NCI-H774 (cell line): ENCODE measurements at places on chromosomes 1 and 21.

DNA sequence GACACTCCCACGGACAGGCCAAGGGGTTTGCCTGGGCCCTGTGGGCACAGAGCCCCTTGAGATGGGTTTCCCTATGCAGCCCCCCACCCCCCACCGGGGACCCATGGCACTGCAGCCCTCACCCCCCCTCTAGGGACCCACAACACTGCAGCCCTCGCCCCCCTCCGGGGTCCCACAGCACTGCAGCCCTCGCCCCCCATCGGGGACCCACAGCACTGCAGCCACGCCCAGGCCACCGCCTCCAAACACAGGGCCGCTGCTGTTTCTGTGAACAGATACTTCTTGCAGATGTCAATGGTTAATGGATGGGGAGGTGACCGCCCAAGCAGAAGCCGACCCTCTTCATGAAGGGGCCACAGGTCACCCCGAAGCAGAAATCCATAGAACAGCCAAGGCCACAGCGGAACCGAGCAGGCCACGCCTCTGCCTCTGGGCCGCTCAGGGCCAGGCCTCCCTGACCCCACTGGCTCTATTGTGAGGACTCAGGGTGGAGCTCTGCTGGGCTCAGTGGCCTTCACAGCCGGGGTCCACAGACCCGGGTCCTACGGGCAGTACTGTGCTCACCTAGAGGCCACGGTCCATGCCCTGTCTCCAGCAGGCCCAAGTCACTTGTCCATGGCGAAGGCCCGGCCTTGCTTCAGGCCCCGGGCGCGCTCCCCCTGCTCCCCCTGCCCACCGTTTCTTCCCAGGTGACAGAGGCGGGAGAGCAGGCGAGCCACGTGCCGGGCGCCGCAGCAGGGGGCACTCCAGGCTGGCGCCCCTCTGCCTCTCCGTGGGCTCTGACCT lies 4.1 kb upstream of the POFUT2 start:
- no peak for DNase-seq

DNA sequence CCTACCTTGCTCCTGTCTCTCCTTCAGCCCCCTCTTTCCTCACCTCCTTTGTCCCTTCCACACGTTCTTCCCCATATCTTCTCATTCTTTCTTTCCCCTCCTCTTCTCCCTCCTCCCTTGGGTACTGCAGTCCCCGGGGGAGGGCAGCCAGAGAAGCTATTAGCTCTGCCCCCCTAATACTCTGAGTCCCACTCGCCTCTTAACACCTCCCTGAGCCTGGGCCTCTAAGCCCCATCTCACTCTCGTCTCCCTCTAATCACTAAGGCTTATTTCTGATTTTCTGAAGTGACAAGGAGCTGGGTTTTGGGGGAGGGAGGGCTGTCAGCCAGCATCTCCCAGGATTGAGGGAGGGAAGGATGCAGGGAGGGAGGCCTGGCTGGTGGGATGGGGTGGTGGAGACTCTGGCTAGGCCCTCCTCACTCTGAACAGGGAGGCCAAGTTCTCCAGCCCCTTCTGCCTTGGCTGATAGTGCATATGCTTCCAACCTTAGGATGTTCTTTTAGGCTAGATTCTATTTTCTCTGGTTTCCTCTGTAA lies 25.6 kb upstream of the DMBX1 start:
- DNase-seq, result no peak

GRCh38 chr1:28123461-28123961 lies 35.1 kb upstream of the EYA3 start:
- DNase-seq, result no peak

DNA sequence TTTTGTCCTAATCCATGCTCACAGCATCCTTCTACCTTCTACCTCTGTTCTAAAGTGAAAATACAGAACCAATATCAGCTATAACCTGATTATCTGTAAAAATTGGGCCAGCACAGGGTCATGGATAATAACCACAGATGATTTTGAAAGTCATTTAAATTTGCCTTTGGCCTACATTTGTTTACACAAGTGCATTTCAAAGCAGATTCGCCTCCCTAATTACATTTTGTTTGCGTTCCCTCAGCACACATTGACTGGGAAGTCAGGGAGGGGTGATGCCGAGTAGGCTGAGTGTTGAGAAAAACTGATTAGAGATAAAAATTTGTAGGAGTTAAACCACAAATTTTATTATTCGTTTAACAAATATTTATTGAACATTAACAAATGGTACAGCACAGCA lies 19.2 kb upstream of the RGS8 start:
- peak; percentile 62 for DNase-seq

GRCh38 chr1:15680561-15681348 lies 3.4 kb upstream of the PLEKHM2 start:
- no peak for DNase-seq

DNA sequence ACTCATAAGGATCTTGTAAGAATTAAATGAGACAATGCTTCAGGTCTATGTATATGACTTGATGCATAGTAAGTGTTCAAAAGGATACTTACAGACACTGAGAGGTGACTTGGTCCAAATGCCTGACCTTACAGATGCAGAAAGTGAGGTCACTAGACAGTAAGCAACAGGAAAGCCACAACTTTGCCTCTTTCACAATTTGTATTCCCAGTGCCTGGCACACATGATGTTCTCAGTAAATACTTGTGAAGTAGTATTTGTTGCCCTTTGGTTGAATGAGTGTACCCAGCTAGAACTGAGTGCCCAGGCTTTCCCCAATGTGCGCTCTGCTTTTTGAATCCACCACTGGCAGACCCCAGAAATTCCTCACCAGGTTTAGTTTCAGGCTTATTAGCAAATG lies 105.1 kb downstream of the BEND5 start:
- no peak for DNase-seq

DNA sequence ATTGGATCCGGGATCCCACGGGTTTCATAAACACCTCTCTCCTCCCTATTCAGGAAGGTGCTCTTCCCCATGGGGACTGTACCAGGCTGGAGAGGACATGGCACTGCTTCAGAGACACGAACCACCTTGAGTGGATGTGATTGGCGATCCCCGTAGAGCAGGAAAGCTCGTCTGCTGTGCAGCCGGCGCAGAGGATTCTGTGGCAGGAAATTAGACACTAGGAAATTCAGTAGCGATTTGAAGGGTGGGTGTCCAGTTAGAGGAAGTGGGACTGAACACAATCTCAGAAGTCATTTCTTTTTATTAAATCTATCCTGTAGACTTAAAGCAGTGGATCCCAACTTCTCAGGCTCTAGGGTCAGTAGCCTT lies 767 bp downstream of the PDIK1L start:
- DNase-seq, result no peak

GRCh38 chr21:43912500-43912899 lies 47.5 kb downstream of the AGPAT3 start:
- no peak for DNase-seq

DNA sequence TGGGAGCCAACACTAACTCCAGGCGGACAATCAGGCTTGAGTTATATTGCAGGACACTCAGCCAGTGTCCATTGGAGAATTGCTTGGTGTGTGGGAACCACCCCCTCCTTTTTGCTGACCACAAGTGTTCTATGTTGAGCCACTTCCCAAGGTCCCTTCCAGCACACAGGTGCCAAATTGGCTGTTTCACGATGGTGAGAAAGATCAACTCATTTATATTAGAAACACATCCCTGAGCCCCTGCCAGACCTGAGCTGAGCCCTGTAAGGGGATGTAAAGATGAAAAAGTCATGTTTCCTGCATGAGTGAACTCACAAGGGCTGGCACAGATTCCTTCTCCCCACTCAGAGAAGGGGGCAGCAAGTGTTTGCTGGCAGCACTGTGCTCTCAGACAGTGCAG lies 96.5 kb downstream of the KCNN3 start:
- no peak for DNase-seq

DNA sequence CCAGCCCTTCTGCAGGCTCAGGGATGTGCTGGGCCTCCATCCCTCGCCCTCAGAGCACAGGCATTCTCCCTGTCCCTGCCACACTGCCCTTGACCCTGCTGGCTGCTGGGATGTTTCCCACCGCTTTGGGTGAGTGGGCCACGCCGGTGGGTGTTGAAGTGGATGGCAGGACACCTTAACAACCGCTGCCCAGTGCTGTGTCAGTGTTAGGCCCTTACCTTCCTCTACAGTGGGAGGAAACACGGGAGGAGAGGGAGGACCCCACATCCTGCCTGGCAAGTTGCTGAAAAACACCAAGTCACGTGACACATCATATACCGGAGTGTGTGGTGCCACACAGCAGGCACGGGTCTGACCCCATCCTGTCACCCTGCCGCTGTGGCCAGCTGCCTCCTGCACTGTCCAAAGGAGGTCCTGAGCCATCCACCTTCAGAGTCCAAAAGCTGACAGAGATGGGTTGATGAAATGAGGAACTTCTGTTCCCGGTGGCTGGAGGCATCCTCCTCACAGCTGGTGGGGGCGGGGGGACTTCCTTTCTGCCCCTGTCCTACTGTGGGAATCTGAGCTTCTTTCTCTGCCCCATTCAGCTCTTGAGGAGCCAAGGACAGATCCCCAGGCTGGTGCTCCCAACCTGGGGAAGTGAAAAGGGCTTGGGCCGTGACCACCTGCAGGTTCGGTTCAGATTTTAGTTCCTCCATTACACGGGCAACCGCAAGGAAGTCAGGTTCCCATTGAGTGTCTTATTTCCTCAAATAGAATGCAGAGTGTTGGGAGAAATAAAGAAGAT lies 3.2 kb upstream of the THEMIS2 start:
- no peak for DNase-seq

GRCh38 chr1:157376681-157377080 lies 175.6 kb downstream of the FCRL5 start:
- no peak for DNase-seq
